Activated naive CD8-positive, alpha-beta T cell treated with anti-CD3 and anti-CD28 coated beads for 36 hours (primary cell): ENCODE measurements at places on chromosomes 12 and 14. TPM values are rescaled to one million over a fixed set of nuclear protein-coding genes. Genes with fewer than 3 reads are reported as not detected.

The LBHD2 gene
- total RNA-seq = not detected

The FAM222A gene
- total RNA-seq = 1.8 TPM

The TOMM20L gene
- not detected for total RNA-seq

GRCh38 chr12:18908191-18908590 lies 170.3 kb downstream of the CAPZA3 start:
- no peak for DNase-seq

The CCDC38 gene
- 0.16 TPM for total RNA-seq
